Activated naive CD8-positive, alpha-beta T cell treated with anti-CD3 and anti-CD28 coated beads for 36 hours (primary cell): ENCODE measurements at places on chromosomes 1 and 21.
A peak's percentile ranks its signal among the peaks of the same experiment; 100 is the strongest.

GRCh38 chr1:31701091-31701736 is 2.6 kb downstream of the COL16A1 start:
- peaks cover 35% of the 10 kb centered on the region for H3K4me1 ChIP-seq
- no peak overlapping the region for H3K4me3 ChIP-seq
- H3K27me3 ChIP-seq = peaks cover 27% of the 10 kb centered on the region
- no peaks in the 10 kb centered on the region for H3K36me3 ChIP-seq
- DNase-seq = peak; percentile 41
- no peak overlapping the region for H3K27ac ChIP-seq

GRCh38 chr1:9561429-9561828 is 22.2 kb downstream of the SLC25A33 start:
- no peak for DNase-seq
- H3K36me3 ChIP-seq = peaks cover 25% of the 10 kb centered on the region
- H3K4me3 ChIP-seq = no peak overlapping the region
- no peak overlapping the region for H3K27ac ChIP-seq

- H3K27ac ChIP-seq = no peak overlapping the region
- DNase-seq = no peak
- peaks cover 11% of the 10 kb centered on the region for H3K27me3 ChIP-seq
- no peaks in the 10 kb centered on the region for H3K4me1 ChIP-seq
These were observed 21.1 kb downstream of the FYB2 start for GRCh38 chr1:56798053-56798471.

- no peaks in the 10 kb centered on the region for H3K27me3 ChIP-seq
- H3K4me3 ChIP-seq = no peak overlapping the region
- H3K27ac ChIP-seq = no peak overlapping the region
- DNase-seq = no peak
These were observed 3.2 kb downstream of the TMEM201 start for GRCh38 chr1:9591669-9592509.

DNA sequence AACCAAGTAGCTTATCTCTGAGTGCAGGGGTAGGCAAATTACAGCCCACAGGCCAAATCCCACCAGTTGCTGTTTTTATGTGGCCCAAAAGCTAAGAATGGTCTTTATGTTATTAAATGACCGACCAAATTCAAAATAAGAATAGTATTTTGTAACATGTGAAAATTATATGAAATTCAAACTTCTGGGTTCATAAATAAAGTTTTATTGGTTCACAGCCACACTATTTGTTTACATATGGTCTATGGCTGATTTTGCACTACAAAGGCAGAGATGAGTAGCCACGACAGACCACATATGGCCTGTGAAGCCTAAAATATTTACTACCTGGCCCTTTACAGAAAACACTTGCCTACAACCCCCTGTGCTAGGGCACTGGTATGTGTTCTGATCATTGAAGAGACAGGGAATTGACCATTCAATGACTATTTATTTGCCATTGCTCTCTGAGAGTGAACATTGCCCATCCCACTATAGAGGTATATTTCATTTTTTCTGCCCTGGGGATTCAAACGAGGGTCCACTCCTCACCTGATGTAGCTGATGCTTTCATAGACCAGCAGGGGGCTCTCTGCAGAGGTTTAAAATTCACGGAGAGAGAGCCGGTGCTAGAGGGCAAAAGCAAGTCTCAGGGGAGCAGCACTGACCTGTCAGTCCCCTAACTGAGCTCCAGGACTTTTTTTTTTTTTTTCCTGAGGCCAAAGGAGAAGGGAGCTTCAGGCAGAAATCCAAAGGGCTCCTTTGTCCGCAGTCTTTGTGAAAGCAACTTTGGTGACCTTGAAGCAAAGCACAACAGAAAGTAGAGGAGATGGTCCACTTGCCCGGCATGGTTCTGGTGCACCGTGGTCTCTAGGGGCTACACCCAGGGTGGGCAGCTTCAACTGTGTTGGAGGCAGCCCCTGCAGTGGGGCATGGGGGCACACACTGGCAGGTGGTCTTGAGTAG is 7.3 kb upstream of the GNL2 start:
- peaks cover 5% of the 10 kb centered on the region for H3K4me1 ChIP-seq
- no peak overlapping the region for H3K27ac ChIP-seq
- no peaks in the 10 kb centered on the region for H3K36me3 ChIP-seq
- H3K27me3 ChIP-seq = peaks cover 11% of the 10 kb centered on the region

GRCh38 chr1:35536556-35537162 is 20.5 kb downstream of the KIAA0319L start:
- peaks cover 19% of the 10 kb centered on the region for H3K36me3 ChIP-seq
- H3K4me3 ChIP-seq = no peak overlapping the region
- DNase-seq = no peak
- H3K27me3 ChIP-seq = no peaks in the 10 kb centered on the region
- peaks cover 60% of the 10 kb centered on the region for H3K4me1 ChIP-seq

GRCh38 chr1:67522001-67522441 is 91.8 kb upstream of the SERBP1 start:
- peaks cover 10% of the 10 kb centered on the region for H3K27me3 ChIP-seq
- no peaks in the 10 kb centered on the region for H3K4me1 ChIP-seq

GRCh38 chr1:159266832-159267231 is 35.3 kb upstream of the FCER1A start:
- peaks cover 3% of the 10 kb centered on the region for H3K4me1 ChIP-seq
- H3K36me3 ChIP-seq = no peaks in the 10 kb centered on the region
- DNase-seq = no peak
- H3K27me3 ChIP-seq = peaks cover 58% of the 10 kb centered on the region
- H3K4me3 ChIP-seq = no peak overlapping the region
- H3K27ac ChIP-seq = no peak overlapping the region

DNA sequence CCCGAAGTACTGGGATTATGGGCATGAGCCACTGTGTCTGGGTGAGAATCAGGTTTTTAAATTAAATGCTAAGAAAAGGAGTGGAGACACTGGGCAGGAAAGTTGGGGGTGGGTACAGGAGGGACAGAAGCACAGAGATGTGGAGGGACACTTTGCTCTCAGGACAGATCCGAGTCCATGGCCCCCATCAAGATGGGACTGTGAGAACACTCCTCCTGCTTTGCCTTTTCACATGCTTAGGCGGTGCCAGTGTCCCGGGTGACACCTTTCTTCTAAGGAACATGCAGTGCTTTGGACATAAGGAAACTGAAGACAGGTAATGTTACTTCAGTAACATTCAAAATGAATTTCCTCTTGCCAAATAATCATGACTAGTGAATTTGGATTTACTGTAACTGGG is 16.7 kb downstream of the SLC25A33 start:
- DNase-seq = no peak
- peaks cover 27% of the 10 kb centered on the region for H3K36me3 ChIP-seq
- H3K27me3 ChIP-seq = no peaks in the 10 kb centered on the region
- peaks cover 35% of the 10 kb centered on the region for H3K4me1 ChIP-seq

DNA sequence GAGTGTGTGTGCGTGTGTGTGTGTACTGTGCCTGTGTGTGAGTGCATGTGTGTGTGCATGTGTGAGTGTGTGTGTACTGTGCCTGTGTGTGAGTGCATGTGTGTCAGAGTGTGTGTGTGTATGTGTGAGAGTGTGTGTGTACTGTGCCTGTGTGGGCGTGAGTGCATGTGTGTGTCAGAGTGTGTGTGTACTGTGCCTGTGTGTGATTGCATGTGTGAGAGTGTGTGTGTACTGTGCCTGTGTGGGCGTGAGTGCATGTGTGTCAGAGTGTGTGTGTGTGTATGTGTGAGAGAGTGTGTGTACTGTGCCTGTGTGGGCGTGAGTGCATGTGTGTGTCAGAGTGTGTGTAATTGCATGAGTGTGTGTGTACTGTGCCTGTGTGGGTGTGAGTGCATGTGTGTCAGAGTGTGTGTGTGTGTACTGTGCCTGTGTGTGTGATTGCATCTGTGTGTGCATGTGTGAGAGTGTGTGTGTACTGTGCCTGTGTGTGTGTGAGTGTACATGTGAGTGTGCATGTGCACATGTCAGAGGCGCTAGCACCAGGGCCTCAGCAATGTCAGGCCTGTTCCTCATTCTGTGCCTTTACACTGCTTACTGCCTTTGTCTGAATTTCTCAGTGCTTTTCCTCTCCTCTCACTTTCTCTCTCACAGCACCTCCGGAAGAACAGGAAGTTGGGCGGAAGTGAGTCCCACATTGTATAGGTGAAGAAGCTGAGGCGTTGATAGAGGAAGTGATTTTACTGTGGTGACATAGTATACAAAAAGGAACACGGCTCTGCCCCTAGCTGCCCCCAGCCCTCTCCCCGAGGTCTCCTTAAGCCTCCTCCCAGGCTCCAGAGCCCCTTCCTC is 4.9 kb downstream of the SLC5A9 start:
- H3K27ac ChIP-seq = no peak overlapping the region
- no peak overlapping the region for H3K4me3 ChIP-seq
- no peaks in the 10 kb centered on the region for H3K27me3 ChIP-seq
- peak; percentile 8 for DNase-seq
- no peaks in the 10 kb centered on the region for H3K4me1 ChIP-seq

DNA sequence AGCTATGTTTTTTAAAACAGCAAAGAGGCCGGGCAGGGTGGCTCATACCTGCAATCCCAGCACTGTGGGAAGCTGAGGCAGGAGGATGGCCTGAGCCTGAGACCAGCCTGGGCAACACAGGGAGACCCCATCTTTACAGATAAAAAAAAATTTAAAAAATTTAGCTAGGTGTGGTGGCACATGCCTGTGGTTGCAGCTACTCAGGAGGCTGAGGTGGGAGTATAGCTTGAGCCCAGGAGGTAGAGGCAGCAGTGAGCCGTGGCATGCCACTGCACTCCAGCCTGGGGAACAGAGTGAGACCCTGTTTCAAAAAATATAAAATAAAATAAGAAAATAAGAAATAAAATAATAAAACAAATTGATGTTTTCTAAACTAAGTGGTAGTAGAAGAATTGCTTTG is 8.4 kb downstream of the SLC35A3 start:
- H3K36me3 ChIP-seq = peaks cover 3% of the 10 kb centered on the region
- H3K4me1 ChIP-seq = peaks cover 7% of the 10 kb centered on the region
- no peak overlapping the region for H3K27ac ChIP-seq

DNA sequence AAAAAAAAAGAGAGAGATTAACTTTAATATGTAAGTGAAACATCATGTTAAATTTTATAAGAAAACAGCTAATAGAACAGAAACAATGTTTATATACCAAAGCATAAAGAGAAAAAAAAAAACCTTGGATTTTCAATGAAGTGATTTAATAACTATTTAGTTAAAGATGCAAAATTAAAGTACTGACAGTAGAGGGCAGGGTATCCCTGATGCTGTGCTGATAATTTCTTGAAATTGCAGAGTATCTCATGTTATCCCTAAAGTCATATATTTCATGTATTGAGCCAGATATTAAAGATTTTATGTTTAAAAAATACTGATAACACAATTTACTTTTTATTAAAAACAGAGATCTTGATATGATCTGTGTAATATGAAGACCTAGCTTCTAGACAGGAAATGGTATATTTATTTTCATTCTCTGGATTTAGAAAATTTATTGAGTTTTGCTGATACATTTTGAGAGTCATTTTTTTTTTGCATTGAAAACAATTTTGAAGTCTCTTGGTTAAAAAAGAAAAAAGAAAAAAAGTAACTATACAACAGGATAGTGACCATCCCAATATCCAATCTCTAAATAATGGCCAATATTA is 273.2 kb downstream of the USP25 start:
- H3K27ac ChIP-seq = no peak overlapping the region
- H3K4me1 ChIP-seq = no peaks in the 10 kb centered on the region
- no peak for DNase-seq
- no peaks in the 10 kb centered on the region for H3K36me3 ChIP-seq

DNA sequence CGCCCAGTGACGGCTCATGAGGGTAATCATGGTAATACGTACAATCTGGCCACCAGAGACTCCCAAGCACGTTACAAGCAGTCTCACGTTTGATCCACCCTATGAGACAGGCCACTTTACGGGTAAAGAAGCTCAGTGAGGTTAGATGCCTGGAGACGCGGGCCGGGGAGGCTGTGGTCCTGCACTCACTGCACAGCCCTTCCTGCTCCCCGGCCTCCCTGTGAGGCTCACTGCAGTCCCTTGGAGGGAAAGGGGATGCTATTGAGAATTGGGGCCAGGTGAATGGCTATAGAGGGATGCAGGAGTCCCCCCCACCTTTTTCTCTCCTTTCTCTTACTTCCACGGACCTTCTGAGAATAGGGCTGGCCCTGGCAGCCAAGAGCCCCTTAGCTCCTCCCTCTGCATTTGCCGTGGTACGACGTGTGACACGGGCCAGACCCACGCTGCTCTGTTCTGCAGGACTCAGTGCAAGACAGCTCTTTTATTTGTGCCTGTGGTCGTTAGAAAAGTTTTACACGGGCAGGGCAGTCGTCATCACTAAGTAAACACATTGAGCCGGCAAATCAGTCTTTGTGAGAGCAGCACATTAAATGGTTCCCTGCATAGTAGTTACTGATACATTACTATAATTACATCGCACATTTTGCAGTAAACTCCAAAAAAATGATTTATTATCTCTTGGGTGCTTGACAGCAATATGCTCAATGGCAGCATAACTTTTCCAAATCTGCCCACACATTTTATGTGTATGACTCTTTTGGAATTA is 18.8 kb downstream of the KIF26B start:
- H3K36me3 ChIP-seq = no peaks in the 10 kb centered on the region
- H3K27me3 ChIP-seq = peaks cover 15% of the 10 kb centered on the region
- no peak for DNase-seq
- H3K4me1 ChIP-seq = peaks cover 2% of the 10 kb centered on the region

- peaks cover 9% of the 10 kb centered on the region for H3K4me1 ChIP-seq
- no peak overlapping the region for H3K4me3 ChIP-seq
- DNase-seq = no peak
These were observed 95.1 kb upstream of the SOD1 start for GRCh38 chr21:31564439-31564838.

DNA sequence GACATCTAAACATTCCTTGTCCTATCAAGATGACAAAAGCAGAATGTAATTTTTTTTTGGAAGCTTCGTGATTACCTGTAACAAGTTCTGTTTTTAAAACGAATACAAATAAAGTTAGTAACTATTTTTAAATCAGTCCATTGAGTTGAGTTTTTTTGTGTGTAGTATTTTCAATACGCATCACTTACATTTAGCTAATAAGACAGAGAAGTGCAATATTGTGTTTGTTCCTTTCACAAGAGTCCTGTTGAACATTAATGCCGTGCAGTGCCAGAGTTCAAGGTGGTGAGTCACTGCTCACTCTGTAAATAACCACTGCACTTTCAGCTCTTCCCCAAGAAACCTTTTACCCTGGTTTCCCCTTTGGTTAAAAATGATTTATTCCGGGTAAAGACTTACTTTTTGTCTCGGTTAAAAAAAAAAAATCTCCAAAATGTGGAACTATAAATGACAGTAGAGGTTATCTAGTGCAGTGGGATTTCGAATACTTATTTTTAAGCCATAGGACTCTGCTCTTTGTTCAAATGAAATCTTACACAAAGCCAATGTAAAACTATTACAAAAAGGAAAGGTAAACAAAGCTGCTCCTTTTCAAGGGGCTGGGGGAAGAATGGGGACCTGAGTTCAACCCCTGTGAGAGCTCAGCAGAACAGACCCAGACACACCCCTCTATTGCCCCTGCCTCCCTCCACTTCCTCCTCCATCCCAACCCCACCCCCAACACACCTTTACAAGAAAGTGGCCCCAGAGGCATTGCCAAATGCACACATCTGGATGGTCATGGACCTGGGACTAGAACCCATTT is 14.8 kb upstream of the NCMAP start:
- H3K36me3 ChIP-seq = peaks cover 25% of the 10 kb centered on the region
- no peak for DNase-seq
- H3K27me3 ChIP-seq = no peaks in the 10 kb centered on the region
- peak overlapping the region; percentile 89 for H3K27ac ChIP-seq

GRCh38 chr21:35366394-35367080 is 317.4 kb upstream of the RUNX1 start:
- no peak overlapping the region for H3K27ac ChIP-seq
- H3K4me3 ChIP-seq = no peak overlapping the region
- no peaks in the 10 kb centered on the region for H3K27me3 ChIP-seq

- H3K36me3 ChIP-seq = no peaks in the 10 kb centered on the region
- no peak overlapping the region for H3K4me3 ChIP-seq
- peaks cover 14% of the 10 kb centered on the region for H3K27me3 ChIP-seq
- peaks cover 1% of the 10 kb centered on the region for H3K4me1 ChIP-seq
- no peak overlapping the region for H3K27ac ChIP-seq
These were observed 27.5 kb downstream of the ZP4 start for GRCh38 chr1:237863234-237863633.
